NCI-H1105 (cell line): ENCODE measurements at places on chromosomes 7 and 10.

DNA sequence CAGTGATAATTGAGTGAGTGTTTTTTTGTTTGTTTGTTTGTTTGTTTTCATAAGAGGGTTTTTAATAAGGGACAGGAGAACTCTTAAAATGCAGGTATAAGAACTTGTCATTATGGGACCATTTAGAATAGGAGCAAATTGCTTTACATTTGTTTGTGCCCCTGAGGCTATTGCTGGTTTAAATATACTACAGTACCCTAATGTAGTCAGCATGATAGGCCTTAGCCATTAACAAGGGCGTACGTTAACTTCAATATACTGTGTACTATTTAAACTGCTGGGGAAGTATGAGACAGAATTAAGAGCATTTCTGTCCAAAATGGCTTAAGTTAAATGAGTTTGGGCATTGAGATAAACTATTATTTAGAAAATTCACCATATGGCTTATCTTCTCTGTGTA is 26.2 kb downstream of the PRKAR2B start:
- DNase-seq: no peak

DNA sequence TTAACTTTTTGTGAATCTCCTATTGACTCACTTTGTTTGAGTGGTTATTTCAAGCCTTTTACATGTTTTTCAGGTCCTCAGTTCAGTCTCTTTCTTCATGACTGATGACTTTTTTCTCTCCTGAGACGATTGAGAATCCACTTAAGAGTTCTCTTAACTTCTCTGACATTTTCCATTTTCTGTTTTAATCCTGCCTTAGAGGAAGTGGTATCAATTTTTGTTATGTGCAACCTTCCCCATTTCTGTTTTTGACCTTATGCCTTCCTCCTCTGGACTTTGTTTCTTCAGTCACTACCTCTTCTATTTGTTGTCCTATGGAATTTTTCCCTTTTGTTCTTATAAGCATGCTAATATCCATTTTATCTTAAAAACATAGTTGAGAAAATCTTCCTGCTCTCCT is 2.4 kb downstream of the PSMC2 start:
- no peak for DNase-seq

- DNase-seq: peak; percentile 33
Observed at GRCh38 chr7:35565927-35566326, 129.0 kb downstream of the HERPUD2 start.

DNA sequence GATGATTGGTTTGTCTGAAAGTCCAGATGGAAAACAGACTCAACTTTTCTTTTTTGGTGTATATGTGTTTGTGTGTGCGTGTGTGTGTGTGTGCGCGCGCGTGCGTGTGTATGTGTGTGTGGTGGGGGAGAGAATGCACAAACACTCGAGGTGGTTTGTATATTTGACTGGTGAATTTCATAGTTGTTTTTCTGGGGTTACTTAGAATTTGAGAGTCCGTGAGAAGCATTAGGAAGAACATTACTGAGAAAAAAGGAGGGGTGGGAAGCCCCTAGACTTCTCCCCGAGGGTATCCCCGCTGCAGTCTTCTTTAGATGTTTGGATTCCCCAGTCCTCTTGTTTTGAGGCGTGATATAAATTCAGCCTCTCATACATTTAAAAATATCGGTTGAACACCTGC is 6.0 kb downstream of the CAMK1D start:
- no peak for DNase-seq

DNA sequence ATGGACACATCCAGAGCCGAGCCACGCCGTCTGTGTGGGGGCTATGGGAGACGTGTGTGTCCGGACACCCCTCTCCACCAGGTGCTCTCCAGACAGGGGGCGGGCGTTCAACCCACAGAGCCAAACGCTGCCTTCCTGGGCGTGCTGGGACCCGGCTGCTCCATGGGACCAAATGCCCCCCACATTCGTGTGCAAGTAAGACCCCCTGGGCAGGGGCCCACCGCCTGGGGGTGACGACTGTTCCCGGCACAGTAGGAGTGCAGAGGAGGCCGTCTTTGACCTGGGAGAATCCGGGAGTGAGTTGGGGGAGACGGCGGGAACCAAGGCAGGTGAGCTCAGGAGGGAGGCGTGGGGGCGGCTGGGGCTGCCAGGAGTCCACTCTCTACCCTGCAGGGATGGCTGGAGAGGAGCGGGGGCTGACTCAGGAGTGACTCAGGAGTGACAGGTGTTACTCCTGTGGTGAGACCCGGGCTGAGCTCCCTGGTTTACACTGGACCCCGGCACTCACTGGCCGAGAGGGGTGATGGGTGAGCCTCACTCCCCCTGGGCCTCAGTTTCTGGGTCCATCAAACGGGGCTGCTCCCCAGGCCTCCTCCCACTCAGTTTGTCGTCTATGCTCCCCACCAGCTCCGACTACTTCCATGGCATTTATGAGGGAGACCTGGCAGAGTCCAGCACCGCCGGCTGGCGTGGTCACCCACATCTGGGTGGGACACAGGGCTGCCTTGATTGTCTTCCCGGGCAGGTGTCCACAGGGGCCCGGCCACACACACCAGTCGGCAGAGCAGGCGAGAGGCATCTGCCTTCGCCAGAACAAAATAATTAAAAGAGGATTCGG is 95.0 kb downstream of the MICALL2 start:
- DNase-seq: no peak

DNA sequence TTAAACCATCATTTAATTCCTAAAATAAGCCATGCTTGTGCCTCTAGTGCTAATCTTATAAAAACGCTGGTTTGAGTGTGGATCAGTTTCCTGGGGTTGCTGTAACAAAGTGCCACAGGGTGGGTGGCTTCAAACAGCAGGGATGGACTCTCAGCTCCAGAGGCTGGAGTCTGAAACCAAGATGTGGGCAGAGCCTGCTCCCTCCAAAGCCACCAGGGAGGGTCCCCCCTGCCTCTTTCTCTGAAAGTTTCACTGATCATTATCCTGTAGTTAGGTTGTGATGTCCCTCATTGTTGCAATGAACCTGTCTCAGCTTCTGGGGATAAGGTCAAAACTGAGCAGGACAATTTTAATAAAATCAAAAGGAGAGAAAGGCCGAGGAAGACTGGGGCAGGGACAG is 251.9 kb upstream of the TCERG1L start:
- DNase-seq: no peak

GRCh38 chr10:112805701-112806100 is 144.3 kb upstream of the TCF7L2 start:
- no peak for DNase-seq

DNA sequence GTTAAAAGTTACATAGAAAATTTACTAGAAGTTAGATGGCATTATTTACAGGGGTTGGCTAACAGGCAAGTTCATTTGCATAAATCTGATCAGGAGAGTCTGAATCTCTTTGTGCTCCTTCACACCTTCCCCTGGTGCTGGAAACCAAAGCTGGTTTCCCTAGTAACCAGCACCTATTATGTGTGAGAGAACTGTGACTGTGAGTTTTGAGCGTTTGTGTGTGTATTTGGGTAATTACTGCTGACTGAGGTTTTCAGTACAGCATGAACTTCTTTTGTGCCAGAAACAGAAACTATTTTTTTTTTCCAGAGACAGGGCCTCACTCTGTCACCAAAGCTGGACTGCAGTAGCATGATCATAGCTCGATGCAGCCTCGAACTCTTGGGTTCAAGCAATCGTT is 10.3 kb upstream of the IFIT1B start:
- DNase-seq: no peak

DNA sequence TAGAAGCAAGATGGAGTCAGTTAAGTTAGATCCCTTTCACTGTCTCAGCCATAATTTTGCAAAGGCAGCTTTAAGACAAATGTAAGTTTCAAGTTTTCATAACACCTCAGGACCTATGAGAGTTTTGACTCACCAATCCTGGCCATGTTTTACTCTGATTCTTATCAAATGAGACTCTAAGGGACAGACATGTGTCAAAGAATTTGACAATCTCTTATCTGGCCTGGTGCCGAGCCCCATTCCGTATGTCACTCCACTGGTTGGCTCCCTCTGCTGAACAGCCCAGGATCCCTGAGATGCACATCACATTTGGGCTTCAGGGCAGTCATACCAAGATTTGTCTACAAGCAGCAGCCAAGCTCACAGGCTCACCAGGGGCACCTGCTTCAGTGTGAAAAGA is 187.6 kb upstream of the STK17A start:
- no peak for DNase-seq

- no peak for DNase-seq
Observed at GRCh38 chr7:75628055-75628454, 110.7 kb downstream of the HIP1 start.

DNA sequence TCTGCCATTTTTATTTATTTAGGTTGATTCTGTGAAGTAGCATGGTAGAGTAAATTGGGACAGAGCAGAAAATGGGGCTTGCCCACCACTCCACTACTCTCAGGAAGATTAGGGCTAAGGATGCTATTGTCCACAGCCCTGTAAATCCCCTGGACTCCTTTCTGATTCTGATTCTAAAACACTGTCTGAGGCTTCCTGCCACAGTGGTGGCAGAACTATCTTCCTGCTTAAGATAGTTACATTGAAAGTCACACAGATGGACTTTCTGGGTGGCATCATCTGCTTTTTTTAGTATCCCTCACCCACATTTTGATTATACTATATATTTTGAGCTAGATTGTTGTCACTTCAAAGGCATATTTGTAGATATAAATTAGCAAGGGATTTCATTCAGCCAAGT is 50.0 kb downstream of the SPAM1 start:
- no peak for DNase-seq

- DNase-seq: no peak
Observed at GRCh38 chr7:27771111-27771510, 31.1 kb downstream of the TAX1BP1 start.
